ENCODE measurements at places on chromosomes 6 and 20. TPM values are rescaled to one million over a fixed set of nuclear protein-coding genes. Genes with fewer than 3 reads are reported as not detected.

Gene AIG1
- 28.8 TPM for total RNA-seq

Gene CST1
- total RNA-seq = not detected

Gene PGBD1
- 1.0 TPM for total RNA-seq

Gene CLDN20
- total RNA-seq = not detected

Gene SALL4
- 0.35 TPM for total RNA-seq

Gene GRM1
- not detected for total RNA-seq

Gene ADGRF1
- 2.0 TPM for total RNA-seq

Gene TNF
- 0.48 TPM for total RNA-seq

Gene GHRH
- total RNA-seq = not detected

GRCh38 chr6:125169058-125169457 lies 15.5 kb downstream of the TPD52L1 start:
- H3K27ac ChIP-seq = no peak overlapping the region
- H3K4me1 ChIP-seq = no peaks in the 10 kb centered on the region
- no peak overlapping the region for H3K4me3 ChIP-seq
- no peak for DNase-seq
- no peaks in the 10 kb centered on the region for H3K27me3 ChIP-seq
- H3K36me3 ChIP-seq = no peaks in the 10 kb centered on the region

- no peak for DNase-seq
- H3K27me3 ChIP-seq = no peaks in the 10 kb centered on the region
- no peaks in the 10 kb centered on the region for H3K36me3 ChIP-seq
- H3K4me3 ChIP-seq = no peak overlapping the region
- H3K27ac ChIP-seq = no peak overlapping the region
These were observed 3.8 kb downstream of the EFHC1 start for GRCh38 chr6:52423971-52424381.

GRCh38 chr6:77074037-77074713 lies 389.1 kb downstream of the HTR1B start:
- H3K36me3 ChIP-seq = no peaks in the 10 kb centered on the region
- H3K4me3 ChIP-seq = no peak overlapping the region
- H3K4me1 ChIP-seq = no peaks in the 10 kb centered on the region
- no peaks in the 10 kb centered on the region for H3K27me3 ChIP-seq
- no peak overlapping the region for H3K27ac ChIP-seq

- H3K4me3 ChIP-seq = no peak overlapping the region
- no peaks in the 10 kb centered on the region for H3K4me1 ChIP-seq
- H3K27me3 ChIP-seq = no peaks in the 10 kb centered on the region
- H3K36me3 ChIP-seq = no peaks in the 10 kb centered on the region
These were observed 13.6 kb upstream of the WFDC8 start for GRCh38 chr20:45592574-45593189.

DNA sequence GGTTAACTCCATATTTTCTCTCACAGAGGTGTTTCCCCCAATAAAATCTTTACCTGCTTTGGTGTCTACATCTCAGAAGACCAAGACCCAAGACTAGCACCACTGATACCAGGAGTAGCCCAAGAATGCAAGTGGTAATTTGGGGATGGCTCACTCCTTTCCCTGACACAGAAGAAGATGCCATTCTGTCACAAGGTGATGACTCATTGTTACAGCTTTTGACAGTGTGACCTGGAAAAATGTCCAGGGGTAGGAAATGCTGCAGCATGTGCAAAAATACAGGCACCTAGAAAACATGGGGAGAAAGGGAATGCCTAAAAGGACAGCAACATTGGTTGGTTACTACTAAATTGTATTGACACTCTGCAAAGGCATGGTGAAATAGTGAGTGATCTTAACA lies 254.0 kb upstream of the GJE1 start:
- H3K36me3 ChIP-seq = no peaks in the 10 kb centered on the region
- no peak overlapping the region for H3K27ac ChIP-seq
- no peak overlapping the region for H3K4me3 ChIP-seq
- no peak for DNase-seq
- H3K27me3 ChIP-seq = no peaks in the 10 kb centered on the region
- H3K4me1 ChIP-seq = no peaks in the 10 kb centered on the region

GRCh38 chr6:128099571-128100197 lies 198.8 kb upstream of the THEMIS start:
- H3K4me3 ChIP-seq = no peak overlapping the region
- H3K27ac ChIP-seq = no peak overlapping the region
- H3K27me3 ChIP-seq = no peaks in the 10 kb centered on the region
- H3K4me1 ChIP-seq = no peaks in the 10 kb centered on the region

GRCh38 chr20:43974695-43975094 lies 60.0 kb downstream of the TOX2 start:
- H3K27ac ChIP-seq = no peak overlapping the region
- no peaks in the 10 kb centered on the region for H3K4me1 ChIP-seq
- DNase-seq = no peak
- no peak overlapping the region for H3K4me3 ChIP-seq

DNA sequence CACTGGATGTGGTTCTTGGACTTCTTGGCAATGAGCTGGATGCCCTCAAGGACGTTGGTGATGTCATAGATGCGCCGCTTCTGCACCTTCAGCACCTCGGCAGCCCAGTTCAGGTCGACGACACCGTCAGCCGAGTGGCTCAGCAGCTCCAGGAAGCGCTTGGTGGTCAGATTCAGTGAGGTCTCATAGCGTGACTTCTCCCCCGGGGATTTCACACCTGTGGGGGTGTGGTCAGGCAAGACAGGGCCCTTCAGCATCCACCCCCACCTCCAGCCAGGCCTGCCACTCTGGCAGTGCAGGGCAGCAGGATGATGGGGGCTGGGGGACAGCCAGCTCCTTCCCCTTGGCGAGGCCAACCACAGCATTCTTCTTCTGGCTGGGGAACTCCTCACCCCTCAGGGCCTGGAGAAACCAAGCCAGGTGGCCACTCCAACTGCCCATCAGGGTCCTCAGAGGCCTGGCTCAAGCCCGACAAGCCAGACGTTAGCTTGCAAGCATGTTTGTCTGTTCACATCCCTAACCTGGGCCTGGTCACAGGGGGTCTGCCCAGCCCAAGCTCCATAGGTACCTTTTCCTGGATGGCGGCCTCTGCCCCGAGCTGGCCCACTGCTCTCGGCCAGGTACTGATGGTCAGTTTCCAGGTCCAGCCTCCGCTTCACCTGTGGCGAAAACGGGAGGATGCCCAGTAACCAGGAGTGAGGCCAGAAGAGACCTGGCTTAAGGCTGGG lies 5.7 kb upstream of the NECAB3 start:
- H3K27ac ChIP-seq = no peak overlapping the region
- no peak overlapping the region for H3K4me3 ChIP-seq
- no peaks in the 10 kb centered on the region for H3K27me3 ChIP-seq
- H3K36me3 ChIP-seq = no peaks in the 10 kb centered on the region

DNA sequence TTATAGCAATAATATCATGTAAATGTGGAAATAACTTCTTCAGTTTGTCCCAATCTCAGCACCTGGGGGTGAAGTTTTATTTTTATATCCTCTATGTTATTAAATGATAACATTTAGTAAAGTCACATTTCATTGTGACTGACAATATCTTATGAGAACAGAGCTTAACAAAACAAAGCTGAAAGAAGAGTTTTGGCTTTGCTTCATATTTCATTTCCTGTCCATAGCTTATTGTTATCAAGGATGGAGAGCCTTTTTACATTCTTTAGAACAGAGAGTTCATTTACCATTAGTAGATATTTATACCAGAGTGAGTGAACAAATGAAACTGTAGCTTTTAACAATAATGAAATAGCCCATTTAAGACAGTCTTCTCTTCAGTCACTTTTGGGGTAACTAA lies 231.9 kb upstream of the SGK1 start:
- no peaks in the 10 kb centered on the region for H3K36me3 ChIP-seq
- no peaks in the 10 kb centered on the region for H3K4me1 ChIP-seq
- DNase-seq = no peak
- no peak overlapping the region for H3K4me3 ChIP-seq
- no peaks in the 10 kb centered on the region for H3K27me3 ChIP-seq

GRCh38 chr6:28673787-28674671 lies 148.3 kb downstream of the GPX5 start:
- peak overlapping the region; percentile 4 for H3K4me3 ChIP-seq
- H3K27ac ChIP-seq = no peak overlapping the region
- peak; percentile 55 for DNase-seq

DNA sequence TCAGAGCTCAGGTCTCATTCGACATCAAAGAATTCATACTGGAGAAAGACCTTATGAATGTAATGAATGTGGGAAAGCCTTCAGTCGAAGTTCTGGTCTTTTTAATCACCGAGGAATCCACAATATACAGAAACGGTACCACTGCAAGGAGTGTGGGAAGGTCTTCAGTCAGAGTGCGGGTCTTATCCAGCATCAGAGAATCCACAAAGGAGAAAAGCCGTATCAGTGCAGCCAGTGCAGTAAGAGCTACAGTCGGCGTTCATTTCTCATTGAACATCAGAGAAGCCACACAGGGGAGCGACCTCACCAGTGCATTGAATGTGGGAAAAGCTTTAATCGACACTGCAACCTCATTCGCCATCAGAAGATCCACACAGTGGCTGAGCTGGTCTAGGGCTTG lies 7.7 kb downstream of the ZSCAN9 start:
- no peaks in the 10 kb centered on the region for H3K4me1 ChIP-seq
- H3K36me3 ChIP-seq = no peaks in the 10 kb centered on the region
- no peak for DNase-seq
- no peak overlapping the region for H3K4me3 ChIP-seq
- H3K27me3 ChIP-seq = no peaks in the 10 kb centered on the region

GRCh38 chr6:114739656-114740055 lies 396.8 kb upstream of the HS3ST5 start:
- no peaks in the 10 kb centered on the region for H3K27me3 ChIP-seq
- H3K4me1 ChIP-seq = no peaks in the 10 kb centered on the region
- no peaks in the 10 kb centered on the region for H3K36me3 ChIP-seq
- DNase-seq = no peak
- H3K4me3 ChIP-seq = no peak overlapping the region
- no peak overlapping the region for H3K27ac ChIP-seq

GRCh38 chr6:90186026-90186425 lies 110.6 kb downstream of the BACH2 start:
- H3K4me1 ChIP-seq = no peaks in the 10 kb centered on the region
- H3K36me3 ChIP-seq = no peaks in the 10 kb centered on the region
- no peak overlapping the region for H3K27ac ChIP-seq
- DNase-seq = no peak
- H3K27me3 ChIP-seq = no peaks in the 10 kb centered on the region
- H3K4me3 ChIP-seq = no peak overlapping the region

GRCh38 chr6:138862456-138862855 lies 66.6 kb downstream of the ECT2L start:
- no peak overlapping the region for H3K4me3 ChIP-seq
- no peak overlapping the region for H3K27ac ChIP-seq
- DNase-seq = no peak
- H3K27me3 ChIP-seq = no peaks in the 10 kb centered on the region
- H3K36me3 ChIP-seq = no peaks in the 10 kb centered on the region

- H3K27ac ChIP-seq = no peak overlapping the region
- H3K27me3 ChIP-seq = no peaks in the 10 kb centered on the region
- no peaks in the 10 kb centered on the region for H3K36me3 ChIP-seq
- no peak overlapping the region for H3K4me3 ChIP-seq
- H3K4me1 ChIP-seq = no peaks in the 10 kb centered on the region
- no peak for DNase-seq
These were observed 82.6 kb downstream of the PRSS35 start for GRCh38 chr6:83594941-83595340.
